ENCODE measurements at places on chromosomes 3 and 15. TPM values are rescaled to one million over a fixed set of nuclear protein-coding genes. Genes with fewer than 3 reads are reported as not detected.

GRCh38 chr3:27085829-27086730, 283.1 kb downstream of the NEK10 start:
- H3K36me3 ChIP-seq, result no peaks in the 10 kb centered on the region
- H3K27ac ChIP-seq, result no peak overlapping the region
- H3K27me3 ChIP-seq, result no peaks in the 10 kb centered on the region
- H3K4me1 ChIP-seq, result no peaks in the 10 kb centered on the region

FRMD5 gene
- total RNA-seq, result not detected

- no peak overlapping the region for H3K4me3 ChIP-seq
- DNase-seq, result no peak
- no peak overlapping the region for H3K27ac ChIP-seq
- H3K27me3 ChIP-seq, result no peaks in the 10 kb centered on the region
Observed at GRCh38 chr3:148641722-148642121, 56.0 kb upstream of the AGTR1 start.

DNA sequence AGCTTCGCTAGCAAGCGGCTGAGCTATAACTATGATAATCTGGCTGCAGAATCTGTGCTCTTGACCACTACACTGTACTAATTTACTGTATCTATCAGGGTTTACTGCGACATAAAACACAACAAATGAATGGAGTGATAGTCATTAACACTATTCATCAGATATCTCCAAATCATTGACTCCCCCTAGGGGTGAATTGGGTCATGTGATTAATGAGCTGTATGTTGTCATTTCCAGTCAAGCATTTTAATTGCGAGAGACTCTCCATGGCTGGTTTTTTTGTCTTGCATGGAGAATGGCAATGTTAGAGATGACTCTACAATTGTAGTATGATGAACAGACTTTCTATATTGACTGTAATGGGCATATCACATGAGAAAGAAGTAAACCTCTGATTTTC, 10.5 kb upstream of the TM4SF18 start:
- no peak overlapping the region for H3K4me3 ChIP-seq
- peaks cover 2% of the 10 kb centered on the region for H3K4me1 ChIP-seq
- DNase-seq, result no peak
- H3K27ac ChIP-seq, result no peak overlapping the region
- H3K27me3 ChIP-seq, result peaks cover 30% of the 10 kb centered on the region
- H3K36me3 ChIP-seq, result no peaks in the 10 kb centered on the region

Measured in activated CD8-positive, alpha-beta T cell treated with anti-CD3 and anti-CD28 coated beads, Interleukin-2, amount 10 ng/mL, durations not matched to agents 7 days and 5 days (primary cell).